ENCODE measurements at places on chromosomes 3 and 15.

DNA sequence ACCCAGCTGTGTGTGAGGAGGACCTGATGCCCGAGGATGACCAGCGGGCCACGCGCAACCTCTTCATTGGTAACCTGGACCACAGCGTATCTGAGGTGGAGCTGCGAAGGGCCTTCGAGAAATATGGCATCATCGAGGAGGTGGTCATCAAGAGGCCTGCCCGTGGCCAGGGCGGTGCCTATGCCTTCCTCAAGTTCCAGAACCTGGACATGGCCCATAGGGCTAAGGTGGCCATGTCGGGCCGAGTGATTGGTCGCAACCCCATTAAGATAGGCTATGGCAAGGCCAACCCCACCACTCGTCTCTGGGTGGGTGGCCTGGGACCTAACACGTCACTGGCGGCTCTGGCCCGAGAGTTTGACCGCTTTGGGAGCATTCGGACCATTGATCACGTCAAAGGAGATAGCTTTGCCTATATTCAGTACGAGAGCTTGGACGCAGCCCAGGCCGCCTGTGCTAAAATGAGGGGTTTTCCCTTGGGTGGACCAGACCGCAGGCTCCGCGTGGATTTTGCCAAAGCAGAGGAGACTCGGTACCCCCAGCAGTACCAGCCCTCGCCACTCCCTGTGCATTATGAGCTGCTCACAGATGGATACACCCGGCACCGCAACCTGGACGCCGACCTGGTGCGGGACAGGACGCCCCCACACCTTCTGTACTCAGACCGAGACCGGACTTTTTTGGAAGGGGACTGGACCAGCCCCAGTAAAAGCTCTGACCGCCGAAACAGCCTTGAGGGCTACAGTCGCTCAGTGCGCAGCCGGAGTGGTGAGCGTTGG, 1.5 kb downstream of the RBM15B start:
- no peak for DNase-seq

GRCh38 chr3:3902161-3902560, 102.9 kb downstream of the LRRN1 start:
- DNase-seq: no peak

- no peak for DNase-seq
Observed at GRCh38 chr3:41881233-41881821, 80.6 kb downstream of the ULK4 start.

- DNase-seq: no peak
Observed at GRCh38 chr15:41655716-41656115, 4.5 kb upstream of the MGA start.

DNA sequence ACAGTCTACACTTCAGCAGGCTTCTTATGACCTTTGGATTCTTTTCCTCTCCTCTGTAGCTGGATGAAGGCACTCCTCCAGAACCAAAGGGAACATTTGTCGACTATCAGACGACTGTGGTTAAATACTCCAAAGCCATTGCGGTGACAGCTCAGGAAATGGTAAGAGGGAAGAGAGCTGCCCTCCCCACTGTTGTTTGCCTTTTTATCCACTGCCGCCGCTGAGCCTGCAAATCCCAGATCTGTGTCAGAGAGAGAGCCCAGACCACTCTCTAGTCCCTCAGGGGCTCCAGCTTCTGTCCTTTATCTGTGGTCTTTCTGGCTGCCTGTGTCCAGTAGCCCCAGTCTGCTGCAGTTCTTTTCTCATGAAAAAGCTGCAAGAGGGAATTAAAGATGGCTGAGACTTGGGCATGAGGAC, 261.5 kb upstream of the TPM1 start:
- DNase-seq: no peak

DNA sequence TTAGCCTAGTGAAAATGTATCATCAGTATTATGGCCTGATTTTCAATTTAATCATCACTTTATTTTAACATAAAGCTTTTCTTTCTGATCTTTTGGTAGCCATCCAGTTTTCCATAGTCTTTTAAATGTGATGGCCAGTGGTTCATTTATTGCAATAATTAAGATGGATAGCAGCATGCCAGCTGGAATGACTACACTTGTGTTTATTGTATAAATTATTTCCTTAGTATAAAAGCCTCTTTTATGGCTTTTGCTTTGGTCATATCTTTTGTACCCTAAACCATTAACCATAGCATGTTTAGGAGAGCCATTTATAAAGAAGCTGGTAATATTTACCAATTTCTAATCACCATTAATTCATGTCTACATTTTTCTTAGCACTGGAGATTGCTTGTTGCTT, 31.7 kb downstream of the ALCAM start:
- DNase-seq: no peak

DNA sequence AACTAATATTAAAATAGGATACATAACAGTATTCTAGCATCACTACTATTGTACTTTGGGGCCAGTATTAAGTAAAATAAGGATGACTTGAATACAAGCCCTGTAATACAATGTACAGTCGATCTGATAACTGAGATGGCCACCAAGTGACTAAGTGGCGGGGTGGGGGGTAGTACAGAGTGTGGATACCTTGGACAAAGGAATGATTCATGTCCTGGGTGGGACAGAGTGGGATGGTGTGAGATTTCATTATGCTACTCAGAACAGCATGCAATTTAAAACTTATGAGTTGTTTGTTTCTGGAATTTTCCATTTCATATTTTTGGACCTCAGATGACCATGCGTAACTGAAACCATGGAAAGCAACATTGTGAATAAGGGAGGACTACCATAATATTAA, 46.0 kb downstream of the SLC7A14 start:
- DNase-seq: no peak

DNA sequence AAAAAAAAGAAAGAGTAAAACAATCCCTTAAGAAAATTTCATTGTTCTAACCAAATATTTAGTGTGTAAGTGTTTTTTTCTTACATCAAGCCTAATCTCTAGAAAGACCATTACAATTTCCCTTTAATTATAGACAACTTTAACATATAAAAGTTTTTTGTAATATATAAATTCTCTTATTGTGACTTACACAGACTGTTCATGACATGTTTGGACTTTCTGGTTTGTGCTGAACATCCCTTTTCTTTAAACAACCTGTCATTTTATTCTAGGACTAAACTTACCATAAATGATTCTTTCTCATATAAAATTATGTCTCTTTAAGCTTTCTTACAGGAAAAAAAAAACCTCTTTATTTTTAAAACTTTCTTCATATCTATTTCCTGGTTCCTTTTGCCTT, 13.0 kb upstream of the BTLA start:
- no peak for DNase-seq

- DNase-seq: no peak
Observed at GRCh38 chr15:29134641-29135308, 134.8 kb downstream of the NSMCE3 start.

- no peak for DNase-seq
Observed at GRCh38 chr3:181458857-181459256, 252.9 kb upstream of the SOX2 start.

- no peak for DNase-seq
Observed at GRCh38 chr3:152331998-152332397, 63.3 kb downstream of the MBNL1 start.

DNA sequence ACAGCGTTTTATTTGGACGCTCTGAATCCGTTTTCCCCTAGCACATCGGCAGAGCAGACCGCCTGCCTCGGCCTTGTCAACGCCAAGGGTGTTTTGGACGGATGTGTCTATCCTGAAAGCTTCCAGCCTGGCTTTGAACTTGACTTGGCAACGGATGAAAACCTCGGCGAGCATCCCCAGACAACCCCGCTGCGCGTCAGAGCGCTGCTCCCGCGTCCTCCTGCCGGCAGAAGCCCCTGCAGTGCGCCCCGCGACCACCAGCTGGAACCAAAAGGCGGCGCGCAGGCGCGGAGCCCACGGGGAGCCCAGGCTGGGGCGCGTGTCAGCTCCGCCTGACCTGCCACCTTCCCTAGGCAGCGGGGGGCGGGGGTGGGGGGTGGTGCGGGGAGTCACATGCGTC, 26.2 kb upstream of the ARL8B start:
- no peak for DNase-seq

GRCh38 chr3:125615256-125615655, 20.0 kb upstream of the OSBPL11 start:
- DNase-seq: no peak
